ENCODE measurements at places on chromosomes 13 and 19. TPM values are rescaled to one million over a fixed set of nuclear protein-coding genes. Genes with fewer than 3 reads are reported as not detected.

DNA sequence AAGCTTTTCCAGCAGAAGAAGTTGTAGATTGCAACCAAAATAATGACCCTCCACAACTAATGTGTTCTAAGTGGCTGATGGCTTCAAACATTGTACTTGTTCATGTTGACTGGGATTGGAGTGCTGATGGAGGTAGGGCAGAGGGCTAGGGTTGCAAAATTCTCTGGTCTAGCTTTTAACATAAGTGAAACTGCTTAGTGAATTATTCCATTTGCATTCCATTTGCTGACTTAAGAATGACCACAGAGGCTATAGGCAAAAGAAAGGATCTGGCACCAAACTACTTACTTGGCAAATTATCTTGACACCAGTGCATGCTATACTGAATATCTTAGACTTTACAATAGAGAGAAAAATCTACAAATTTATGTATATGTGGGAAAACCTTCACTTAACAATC is 287.0 kb downstream of the FGF9 start:
- DNase-seq = no peak
- H3K36me3 ChIP-seq = no peaks in the 10 kb centered on the region
- H3K4me3 ChIP-seq = no peak overlapping the region
- H3K27ac ChIP-seq = no peak overlapping the region

DNA sequence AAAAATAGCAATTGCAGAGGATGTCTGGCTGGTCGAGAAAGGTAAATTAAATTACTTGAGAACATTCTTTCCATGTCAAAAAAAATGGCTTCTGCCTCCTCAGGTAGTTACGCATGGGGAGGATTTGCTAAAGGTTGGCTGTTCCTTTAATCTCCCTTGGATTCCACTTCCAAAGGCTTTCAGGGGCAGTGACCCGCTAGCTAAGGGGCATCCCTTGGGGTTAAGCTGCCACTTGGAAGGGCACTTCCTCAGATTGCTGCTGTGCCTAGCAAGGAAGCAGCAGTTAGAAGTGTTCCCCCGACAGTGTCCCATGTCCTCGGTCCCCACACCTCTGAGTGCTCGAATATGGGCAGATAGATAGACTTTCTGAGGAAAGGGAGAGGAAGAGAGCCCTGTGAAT is 108.5 kb downstream of the RGCC start:
- no peaks in the 10 kb centered on the region for H3K27me3 ChIP-seq
- peaks cover 21% of the 10 kb centered on the region for H3K36me3 ChIP-seq
- no peak overlapping the region for H3K27ac ChIP-seq
- peaks cover 4% of the 10 kb centered on the region for H3K4me1 ChIP-seq
- DNase-seq = no peak
- H3K4me3 ChIP-seq = no peak overlapping the region

DNA sequence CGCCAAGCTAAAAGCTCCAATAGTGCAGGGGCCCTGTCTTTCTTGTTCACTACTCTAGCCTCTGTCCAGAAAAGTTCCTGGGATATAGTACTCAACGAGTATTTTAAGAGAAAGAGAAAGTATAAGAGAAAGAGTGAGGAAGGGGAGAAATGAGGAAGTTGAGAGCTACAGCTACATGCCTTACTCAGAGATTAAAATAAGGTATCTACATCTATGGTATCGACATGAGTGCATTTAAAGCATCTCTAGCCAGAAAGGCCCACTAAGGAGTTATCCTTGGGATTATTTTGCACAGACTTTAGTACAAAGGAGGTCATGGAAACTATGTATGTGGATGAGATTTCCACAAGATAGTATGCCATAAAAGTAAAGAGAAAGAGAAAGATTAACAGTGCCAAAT is 28.5 kb downstream of the MYCBP2 start:
- DNase-seq = no peak
- H3K4me1 ChIP-seq = no peaks in the 10 kb centered on the region
- H3K36me3 ChIP-seq = no peaks in the 10 kb centered on the region

- H3K27ac ChIP-seq = peak overlapping the region; percentile 96
- H3K27me3 ChIP-seq = no peaks in the 10 kb centered on the region
- H3K36me3 ChIP-seq = peaks cover 5% of the 10 kb centered on the region
- H3K4me1 ChIP-seq = peaks cover 4% of the 10 kb centered on the region
Observed at GRCh38 chr19:3499738-3500428, 591 bp downstream of the DOHH start.

- no peaks in the 10 kb centered on the region for H3K4me1 ChIP-seq
- H3K27me3 ChIP-seq = no peaks in the 10 kb centered on the region
- H3K27ac ChIP-seq = no peak overlapping the region
- no peak overlapping the region for H3K4me3 ChIP-seq
Observed at GRCh38 chr13:85541476-85541875, 257.7 kb downstream of the SLITRK6 start.

DNA sequence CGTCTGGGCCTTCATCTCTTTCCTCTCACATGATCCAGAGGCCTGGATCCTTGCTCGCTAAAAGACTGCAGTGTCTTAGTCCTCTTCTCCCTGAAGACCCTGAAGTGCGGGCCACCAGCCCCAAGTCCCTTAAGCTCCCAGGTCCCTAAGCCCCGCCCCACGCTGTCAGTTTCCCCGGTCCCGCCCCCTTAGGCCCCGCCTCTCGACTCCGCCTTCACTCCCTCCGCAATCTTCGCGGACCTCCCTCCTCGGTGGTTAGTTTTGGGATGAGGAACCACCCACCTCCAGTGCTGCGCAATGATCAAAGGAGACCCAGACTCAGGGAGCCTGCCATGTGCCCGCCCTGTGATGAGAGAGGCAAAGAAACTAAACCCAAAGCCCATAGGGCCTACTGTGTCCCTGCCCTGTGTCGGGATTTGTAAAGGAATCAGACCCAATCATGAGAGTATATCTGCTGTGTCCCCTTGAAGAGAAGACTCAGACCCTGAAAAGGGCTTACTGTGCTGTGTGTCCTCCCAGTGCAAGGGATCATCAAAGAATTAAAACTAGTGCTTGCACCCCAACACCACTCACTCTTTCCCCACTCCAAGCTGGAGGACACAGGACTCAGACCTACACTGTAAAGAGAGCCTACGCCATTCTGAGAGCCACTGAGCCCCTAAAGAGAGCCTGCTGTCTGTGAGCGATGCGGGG is 3.0 kb upstream of the COX6B1 start:
- H3K27me3 ChIP-seq = no peaks in the 10 kb centered on the region
- H3K27ac ChIP-seq = peak overlapping the region; percentile 67
- H3K4me1 ChIP-seq = peaks cover 5% of the 10 kb centered on the region
- no peaks in the 10 kb centered on the region for H3K36me3 ChIP-seq
- peak overlapping the region; percentile 33 for H3K4me3 ChIP-seq
- peak; percentile 85 for DNase-seq

GRCh38 chr13:26525528-26525927 is 32.0 kb upstream of the WASF3 start:
- DNase-seq = no peak
- no peak overlapping the region for H3K27ac ChIP-seq
- no peaks in the 10 kb centered on the region for H3K27me3 ChIP-seq
- H3K4me1 ChIP-seq = no peaks in the 10 kb centered on the region
- no peak overlapping the region for H3K4me3 ChIP-seq

GRCh38 chr19:21617740-21618339 is 112.4 kb downstream of the ZNF429 start:
- no peak overlapping the region for H3K4me3 ChIP-seq
- no peaks in the 10 kb centered on the region for H3K36me3 ChIP-seq
- no peak for DNase-seq
- H3K4me1 ChIP-seq = no peaks in the 10 kb centered on the region

GRCh38 chr19:48059331-48059730 is 15.5 kb upstream of the CABP5 start:
- H3K27me3 ChIP-seq = peaks cover 8% of the 10 kb centered on the region
- no peaks in the 10 kb centered on the region for H3K36me3 ChIP-seq
- DNase-seq = no peak
- H3K4me1 ChIP-seq = no peaks in the 10 kb centered on the region
- H3K27ac ChIP-seq = no peak overlapping the region
- H3K4me3 ChIP-seq = no peak overlapping the region

DNA sequence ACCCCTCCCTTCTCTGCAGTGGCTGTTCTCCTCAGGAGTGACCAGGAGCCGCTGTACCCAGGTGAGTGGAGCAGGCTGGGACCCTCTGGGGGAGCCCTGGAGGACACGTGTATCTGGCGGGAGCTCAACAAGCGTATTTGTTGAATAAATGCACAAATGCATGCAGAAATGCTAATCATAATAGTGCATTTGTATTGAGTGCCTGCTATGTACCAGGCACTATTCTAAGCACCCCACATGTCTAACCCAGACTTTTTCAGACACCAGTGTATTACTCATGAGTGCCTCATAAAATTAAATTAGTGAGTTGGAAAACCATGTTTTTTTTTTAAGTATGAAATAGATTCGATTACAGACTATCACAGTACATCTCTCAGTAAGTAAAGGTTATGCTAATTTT is 7.9 kb downstream of the HPN start:
- no peak overlapping the region for H3K27ac ChIP-seq
- no peak for DNase-seq
- H3K36me3 ChIP-seq = no peaks in the 10 kb centered on the region
- H3K27me3 ChIP-seq = no peaks in the 10 kb centered on the region
- H3K4me3 ChIP-seq = no peak overlapping the region

DNA sequence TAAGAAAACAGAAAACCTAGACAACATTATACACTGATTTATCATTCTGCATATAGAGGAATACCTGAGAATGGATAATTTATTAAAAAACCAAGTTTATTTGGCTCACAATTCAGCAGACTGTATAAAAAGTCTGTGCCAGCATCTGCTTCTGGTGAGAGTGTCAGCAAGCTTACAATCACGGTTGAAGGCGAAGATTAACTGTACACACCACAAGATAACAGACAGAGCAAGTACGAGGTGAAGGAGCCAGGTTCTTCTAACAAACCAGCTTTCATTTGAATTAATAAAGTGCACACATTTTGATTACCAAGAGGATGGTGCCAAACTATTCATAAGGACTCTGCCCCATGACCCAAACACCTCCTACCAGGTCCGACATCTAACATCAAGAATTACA is 28.8 kb downstream of the ZNF91 start:
- DNase-seq = no peak
- no peaks in the 10 kb centered on the region for H3K27me3 ChIP-seq
- no peak overlapping the region for H3K4me3 ChIP-seq
- no peak overlapping the region for H3K27ac ChIP-seq
- no peaks in the 10 kb centered on the region for H3K4me1 ChIP-seq
- H3K36me3 ChIP-seq = peaks cover 15% of the 10 kb centered on the region

DNA sequence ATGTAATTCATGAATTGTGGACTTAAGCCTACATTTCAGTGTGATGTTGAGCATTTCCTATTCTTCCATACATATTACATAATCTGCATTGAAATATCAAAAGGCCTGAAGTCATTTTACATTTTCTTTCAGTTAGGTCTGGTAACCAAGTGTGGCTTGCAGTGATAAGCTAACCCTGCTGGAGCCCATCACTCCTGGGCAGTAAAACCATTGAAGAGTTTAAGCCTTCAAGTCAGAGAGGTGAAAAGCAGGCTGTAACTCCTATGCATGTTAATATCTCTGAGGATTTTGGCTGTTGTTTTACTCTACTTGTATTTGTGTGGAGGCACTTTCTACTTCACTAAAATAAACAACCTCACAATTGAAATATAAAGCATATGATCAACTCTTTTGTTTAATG is 248.8 kb downstream of the SLITRK5 start:
- H3K27me3 ChIP-seq = no peaks in the 10 kb centered on the region
- no peaks in the 10 kb centered on the region for H3K4me1 ChIP-seq
- no peaks in the 10 kb centered on the region for H3K36me3 ChIP-seq
- no peak for DNase-seq
- no peak overlapping the region for H3K4me3 ChIP-seq
- no peak overlapping the region for H3K27ac ChIP-seq

GRCh38 chr19:32881766-32882165 is 12.2 kb upstream of the SLC7A9 start:
- H3K27me3 ChIP-seq = no peaks in the 10 kb centered on the region
- no peak for DNase-seq
- H3K36me3 ChIP-seq = no peaks in the 10 kb centered on the region

GRCh38 chr19:8458380-8458779 is 13.6 kb downstream of the HNRNPM start:
- H3K4me3 ChIP-seq = no peak overlapping the region
- H3K4me1 ChIP-seq = peaks cover 42% of the 10 kb centered on the region
- H3K36me3 ChIP-seq = peaks cover 11% of the 10 kb centered on the region

DNA sequence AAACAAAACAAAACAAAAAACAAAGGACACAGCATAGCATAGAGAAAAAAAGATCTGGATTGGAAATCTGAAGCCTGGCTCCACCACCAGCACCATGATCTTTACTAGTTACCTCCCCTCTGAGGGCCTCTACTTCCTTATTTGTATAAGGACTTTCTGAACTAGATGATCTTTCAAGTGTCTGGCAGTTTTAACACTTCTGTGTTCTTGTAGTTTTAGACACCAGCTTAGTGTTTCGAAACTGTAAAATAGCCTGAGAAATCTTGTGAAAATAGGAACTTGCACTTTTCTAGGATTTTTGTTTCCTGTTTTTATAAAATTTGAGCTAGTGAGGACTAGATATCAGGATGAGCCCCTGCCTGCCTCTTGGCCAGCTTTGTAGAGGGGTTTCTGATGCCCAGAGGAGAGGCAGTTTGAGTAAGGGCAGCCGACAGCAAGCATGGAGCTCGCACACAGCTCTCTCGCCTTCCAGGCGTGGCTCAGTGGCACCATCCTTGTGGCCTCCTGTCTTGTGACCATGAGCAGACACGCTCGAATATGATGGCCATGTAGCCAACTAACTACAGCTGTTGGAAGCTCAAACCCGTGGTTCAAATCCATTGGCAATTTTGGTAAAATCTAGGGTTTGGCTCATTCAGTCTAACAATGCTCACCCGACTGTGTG is 319.0 kb downstream of the KCNRG start:
- no peaks in the 10 kb centered on the region for H3K27me3 ChIP-seq
- H3K36me3 ChIP-seq = no peaks in the 10 kb centered on the region
- peaks cover 8% of the 10 kb centered on the region for H3K4me1 ChIP-seq
- no peak overlapping the region for H3K4me3 ChIP-seq
- DNase-seq = no peak

GRCh38 chr13:43094901-43095300 is 71.5 kb downstream of the DNAJC15 start:
- H3K27me3 ChIP-seq = no peaks in the 10 kb centered on the region
- H3K27ac ChIP-seq = no peak overlapping the region
- H3K36me3 ChIP-seq = no peaks in the 10 kb centered on the region
- no peak overlapping the region for H3K4me3 ChIP-seq

- no peaks in the 10 kb centered on the region for H3K27me3 ChIP-seq
- H3K36me3 ChIP-seq = no peaks in the 10 kb centered on the region
- H3K4me1 ChIP-seq = no peaks in the 10 kb centered on the region
- H3K4me3 ChIP-seq = no peak overlapping the region
- DNase-seq = no peak
- H3K27ac ChIP-seq = no peak overlapping the region
Observed at GRCh38 chr13:66922444-66922843, 307.7 kb downstream of the PCDH9 start.

- H3K4me1 ChIP-seq = peaks cover 5% of the 10 kb centered on the region
- H3K4me3 ChIP-seq = no peak overlapping the region
Observed at GRCh38 chr19:33377586-33378475, 4.3 kb downstream of the CEBPG start.

Gene NCCRP1
- total RNA-seq = 10.3 TPM

Gene KLK8
- total RNA-seq = not detected

Gene NLRP9
- total RNA-seq = not detected

Gene CTXN1
- 22.8 TPM for total RNA-seq

Gene PHF11
- total RNA-seq = 3.7 TPM
